Esophagus muscularis mucosa (tissue), 4 donors: ENCODE measurements at places on chromosomes 16 and 17. TPM values are rescaled to one million over a fixed set of nuclear protein-coding genes. Genes with fewer than 3 reads are reported as not detected.

TP53TG3C gene
- not detected for total RNA-seq

DNA sequence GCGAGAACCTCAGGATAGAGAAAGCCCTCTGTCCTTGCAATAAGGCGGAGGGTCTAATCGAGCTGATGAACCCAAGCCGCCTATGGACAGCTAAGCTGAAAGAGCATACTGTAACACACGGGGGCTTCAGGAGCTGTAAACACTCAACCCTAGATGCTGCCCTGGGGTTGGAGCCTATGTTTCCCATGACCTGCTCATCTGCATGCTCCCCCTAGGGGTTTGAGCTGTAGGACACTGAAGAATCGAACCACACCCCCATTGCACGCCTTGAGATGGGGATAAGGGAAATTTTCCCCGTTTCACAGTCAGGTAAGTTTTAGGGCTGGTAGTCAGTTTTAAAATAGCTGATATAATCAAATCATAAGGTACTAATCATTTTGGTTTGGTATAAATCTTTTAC lies 675.6 kb upstream of the CDH8 start:
- DNase-seq, result no peak

PAQR4 gene
- total RNA-seq, result 2.2 TPM

- no peak for DNase-seq
Observed at GRCh38 chr17:1496869-1497268, 4.4 kb upstream of the MYO1C start.

SLFN5 gene
- 33.4 TPM for total RNA-seq

DNA sequence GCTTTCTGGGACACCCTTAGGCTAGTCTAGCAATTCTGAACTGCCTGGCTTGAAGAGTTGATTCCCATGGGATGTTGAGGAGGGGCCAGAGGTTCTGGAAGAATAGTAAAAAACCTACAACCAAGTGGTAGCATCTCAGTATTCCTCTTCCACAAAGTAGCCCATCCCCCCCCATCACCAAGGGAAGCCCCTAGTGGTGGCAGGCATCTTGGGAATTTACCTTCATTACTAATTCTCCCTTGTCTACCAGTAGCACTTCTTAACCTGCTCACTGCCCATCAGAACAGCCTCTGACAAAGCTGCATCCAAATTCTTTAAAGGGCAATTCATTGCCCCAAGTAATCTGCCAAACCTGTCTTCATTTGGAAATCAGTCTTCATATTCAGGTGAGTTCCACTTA lies 12.8 kb upstream of the RAB11FIP4 start:
- DNase-seq, result no peak

KRT25 gene
- total RNA-seq, result not detected

DNA sequence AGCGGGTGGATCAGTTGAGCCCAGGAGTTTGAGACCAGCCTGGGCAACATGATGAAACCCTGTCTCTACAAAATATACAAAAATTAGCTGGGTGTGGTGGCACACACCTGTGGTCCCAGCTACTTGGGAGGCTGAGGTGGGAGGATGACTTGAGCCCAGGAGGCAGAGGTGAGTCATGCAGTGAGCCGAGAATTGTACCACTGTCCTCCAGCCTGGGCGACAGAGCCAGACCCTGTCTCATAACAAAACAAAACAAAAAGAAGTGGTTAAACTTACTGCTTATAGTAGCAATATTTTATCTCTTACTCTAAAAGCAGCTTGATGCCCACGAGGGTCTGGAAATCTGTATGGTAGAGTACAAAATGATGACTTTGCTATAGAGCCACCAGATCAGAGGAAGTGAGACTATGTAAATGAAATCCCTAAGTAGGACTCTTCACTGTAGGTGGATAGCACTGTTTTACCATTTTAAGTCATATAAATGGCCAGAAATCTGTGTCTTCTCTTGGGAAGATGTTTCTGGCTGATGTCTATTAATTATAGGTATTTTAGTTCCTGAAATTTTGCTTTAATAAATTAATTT lies 60.4 kb upstream of the MRC2 start:
- no peak for DNase-seq

DNA sequence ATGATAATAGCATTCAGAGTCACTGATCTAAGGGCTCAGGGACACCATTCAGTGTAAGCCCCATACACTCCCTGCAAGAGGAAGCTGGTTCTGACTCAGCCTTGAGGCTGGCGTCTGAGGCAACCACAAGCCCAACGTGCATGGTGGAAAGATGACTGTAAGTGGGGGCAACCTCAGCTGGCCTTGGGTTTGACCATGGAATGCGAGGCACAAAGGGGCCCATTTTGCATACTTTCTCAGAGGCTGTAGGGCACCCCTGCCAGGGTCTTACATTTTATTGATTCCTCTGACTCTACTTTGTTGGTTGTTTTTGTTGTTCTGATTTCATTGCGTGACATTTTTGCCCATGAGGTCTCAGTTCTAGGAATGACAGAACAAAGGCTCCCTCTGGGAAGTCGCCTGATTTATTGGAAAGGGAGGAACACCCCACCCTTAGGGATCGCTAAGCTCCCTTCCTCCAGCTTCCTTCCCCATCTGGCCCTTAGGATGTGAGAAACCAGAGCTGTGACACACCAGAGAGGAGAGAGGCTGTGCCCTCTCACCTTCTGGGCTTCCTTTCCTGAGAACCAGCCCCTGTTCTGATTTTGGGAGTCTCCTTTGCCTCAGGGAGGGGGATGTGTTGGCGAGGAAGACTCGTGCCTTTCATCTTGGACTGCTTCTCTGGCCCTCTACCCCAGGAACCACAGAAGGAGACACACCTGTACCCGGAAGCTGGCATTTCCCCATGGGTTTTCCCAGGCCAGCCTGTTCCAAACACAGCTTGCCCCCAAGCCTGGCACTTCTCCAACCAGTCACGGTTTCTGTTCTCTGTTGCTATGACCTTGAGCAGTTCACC lies 5.6 kb upstream of the CIITA start:
- no peak for DNase-seq

DNA sequence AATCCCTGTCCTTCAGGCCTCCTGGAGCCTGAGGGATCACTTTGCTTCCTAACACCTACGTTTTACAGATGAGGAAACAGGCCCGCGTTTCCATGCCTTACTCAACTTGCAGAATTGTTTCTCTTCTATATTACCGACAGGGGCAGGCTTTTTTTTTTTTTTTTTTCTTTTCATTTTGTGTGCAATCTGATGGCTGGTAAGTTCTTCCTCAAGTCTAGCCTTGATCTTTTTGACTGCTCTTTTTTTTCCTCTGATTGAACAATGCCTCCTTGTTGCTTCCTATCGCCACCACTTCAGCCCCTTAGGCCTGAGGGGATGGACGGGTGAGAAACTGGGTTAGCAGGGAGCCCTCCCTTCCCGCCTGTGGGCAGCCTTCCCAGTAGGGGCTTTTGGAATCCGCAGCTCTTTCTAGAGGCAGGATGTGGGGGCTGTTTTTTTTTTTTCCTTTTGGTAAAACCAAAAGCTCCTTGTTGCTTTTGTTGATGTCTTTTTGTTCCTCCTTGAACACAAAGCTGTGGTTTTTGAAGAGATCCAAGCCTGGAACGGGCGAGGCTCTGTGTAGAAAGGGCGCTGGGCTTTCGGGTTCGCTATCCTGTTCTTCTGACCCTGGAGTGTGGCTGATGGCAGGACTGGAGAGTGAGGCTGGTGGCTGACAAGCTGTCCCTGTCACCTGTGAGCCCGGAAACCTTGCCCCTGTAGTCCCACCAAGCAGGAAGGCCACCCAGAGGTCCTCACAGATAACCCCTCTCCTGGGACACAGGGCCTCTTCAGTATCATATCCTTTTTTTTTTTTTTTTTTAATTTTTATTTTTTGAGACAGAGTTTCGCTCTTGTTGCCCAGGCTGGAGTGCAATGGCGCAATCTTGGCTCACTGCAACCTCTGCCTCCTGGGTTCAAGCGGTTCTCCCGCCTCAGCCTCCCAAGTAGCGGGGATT lies 14.0 kb downstream of the LASP1 start:
- DNase-seq, result no peak
